Inflammatory macrophage treated with lipopolysaccharide for 1 hour (primary cell): ENCODE measurements at places on chromosomes 2 and 18.

DNA sequence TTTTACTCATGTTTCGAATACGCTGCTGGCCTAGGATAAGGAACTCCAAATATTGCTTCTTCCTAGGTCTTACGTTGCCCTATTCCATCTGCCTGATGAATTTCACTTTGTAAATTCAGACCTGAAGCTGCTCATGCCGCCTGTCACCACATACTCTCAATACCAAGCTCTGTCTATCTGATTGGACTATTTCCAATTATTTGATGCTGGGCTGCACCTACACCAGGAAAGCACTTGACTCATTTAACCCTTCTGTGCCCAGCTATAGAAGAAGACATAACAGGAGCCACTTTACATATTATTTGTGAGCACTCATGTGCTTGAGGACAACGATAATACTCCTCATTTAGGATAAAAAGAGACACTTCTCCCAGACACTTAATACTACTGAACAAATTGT, 1293.9 kb upstream of the LRRTM1 start:
- no peak for DNase-seq

- DNase-seq = no peak
These were observed 240.4 kb downstream of the IKZF2 start for GRCh38 chr2:212911011-212911410.

DNA sequence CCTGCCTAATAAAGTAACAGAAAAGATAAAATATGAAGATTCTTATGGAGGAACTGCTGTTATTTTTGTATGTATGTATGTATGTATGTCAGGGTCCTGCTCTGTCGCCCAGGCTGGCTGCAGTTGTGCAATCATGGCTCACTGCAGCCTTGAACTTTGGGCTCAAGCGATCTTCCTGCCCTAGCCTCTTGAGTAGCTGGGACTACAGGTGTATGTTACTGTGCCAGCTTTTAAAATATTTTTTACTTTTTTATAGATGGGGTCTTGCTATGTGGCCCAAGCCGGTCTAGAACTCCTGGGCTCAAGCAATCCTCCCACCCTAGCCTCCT, 26.7 kb downstream of the ANKRD29 start:
- no peak for DNase-seq

GRCh38 chr18:35971661-35972196, 750 bp upstream of the RMP24 start:
- DNase-seq = no peak

- no peak for DNase-seq
These were observed 347.5 kb downstream of the METTL4 start for GRCh38 chr18:2223849-2224248.

GRCh38 chr2:15096873-15097272, 464.3 kb downstream of the NBAS start:
- no peak for DNase-seq

DNA sequence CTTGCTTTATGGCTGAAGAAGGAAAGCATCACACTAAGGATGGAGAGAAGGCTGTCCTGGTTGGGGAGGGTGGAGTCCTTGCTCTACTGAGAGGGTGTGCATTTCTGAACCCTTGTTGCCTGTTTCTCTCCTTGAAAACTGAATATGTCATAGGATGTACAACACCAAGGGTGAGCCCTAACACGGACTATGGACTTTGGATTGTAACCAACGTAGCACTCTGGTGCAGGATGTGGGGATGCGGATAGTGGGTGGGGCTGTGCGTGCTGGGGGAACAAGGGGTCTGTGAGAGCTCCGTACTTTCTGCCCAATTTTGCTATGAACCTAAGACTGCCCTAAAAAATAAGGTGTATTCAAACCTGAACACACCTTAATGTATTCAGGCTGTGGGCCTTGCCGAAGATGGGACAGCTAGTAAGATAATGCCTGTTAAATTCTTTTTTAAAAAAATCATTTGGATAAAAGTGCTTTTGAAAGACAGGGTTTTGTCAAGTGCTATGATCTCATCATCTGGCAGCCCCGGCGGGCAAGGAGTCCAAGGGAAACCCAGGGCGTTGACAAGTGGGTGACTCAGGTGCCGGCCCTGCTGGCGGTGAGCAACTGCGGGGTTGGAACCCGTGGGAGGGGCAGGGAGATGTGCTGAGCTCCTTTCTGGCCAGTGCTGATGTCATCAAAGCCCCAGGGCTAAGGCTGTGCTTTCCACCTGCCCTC, 54.0 kb downstream of the GATA6 start:
- DNase-seq = no peak

- DNase-seq = no peak
These were observed 336.7 kb upstream of the CNTNAP5 start for GRCh38 chr2:123688231-123688940.

- peak; percentile 57 for DNase-seq
These were observed 204.6 kb upstream of the TNP1 start for GRCh38 chr2:217064234-217065011.

GRCh38 chr2:217510771-217511291, 492.0 kb downstream of the TNS1 start:
- DNase-seq = peak; percentile 43

DNA sequence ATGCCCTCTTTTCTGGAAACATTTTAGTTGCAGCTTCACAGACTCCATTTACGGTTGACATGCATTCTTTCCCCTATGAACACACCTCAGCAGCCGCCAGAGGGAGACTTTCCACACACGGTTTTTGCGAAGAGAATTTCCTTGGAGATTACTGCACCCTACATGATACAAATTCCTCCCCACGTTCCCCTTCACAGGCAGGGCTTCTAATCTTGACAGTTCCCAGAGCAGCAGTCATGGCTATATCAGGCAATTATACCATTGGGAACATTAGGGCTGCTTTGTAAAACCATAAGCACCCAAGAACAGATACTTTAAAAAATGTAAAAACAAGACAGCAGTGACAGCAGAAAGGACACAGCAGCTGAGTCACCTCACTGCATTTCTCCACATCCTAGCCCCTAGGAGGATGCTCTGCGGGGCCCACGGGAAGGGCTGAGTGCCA, 253.8 kb downstream of the TGIF1 start:
- peak; percentile 42 for DNase-seq

DNA sequence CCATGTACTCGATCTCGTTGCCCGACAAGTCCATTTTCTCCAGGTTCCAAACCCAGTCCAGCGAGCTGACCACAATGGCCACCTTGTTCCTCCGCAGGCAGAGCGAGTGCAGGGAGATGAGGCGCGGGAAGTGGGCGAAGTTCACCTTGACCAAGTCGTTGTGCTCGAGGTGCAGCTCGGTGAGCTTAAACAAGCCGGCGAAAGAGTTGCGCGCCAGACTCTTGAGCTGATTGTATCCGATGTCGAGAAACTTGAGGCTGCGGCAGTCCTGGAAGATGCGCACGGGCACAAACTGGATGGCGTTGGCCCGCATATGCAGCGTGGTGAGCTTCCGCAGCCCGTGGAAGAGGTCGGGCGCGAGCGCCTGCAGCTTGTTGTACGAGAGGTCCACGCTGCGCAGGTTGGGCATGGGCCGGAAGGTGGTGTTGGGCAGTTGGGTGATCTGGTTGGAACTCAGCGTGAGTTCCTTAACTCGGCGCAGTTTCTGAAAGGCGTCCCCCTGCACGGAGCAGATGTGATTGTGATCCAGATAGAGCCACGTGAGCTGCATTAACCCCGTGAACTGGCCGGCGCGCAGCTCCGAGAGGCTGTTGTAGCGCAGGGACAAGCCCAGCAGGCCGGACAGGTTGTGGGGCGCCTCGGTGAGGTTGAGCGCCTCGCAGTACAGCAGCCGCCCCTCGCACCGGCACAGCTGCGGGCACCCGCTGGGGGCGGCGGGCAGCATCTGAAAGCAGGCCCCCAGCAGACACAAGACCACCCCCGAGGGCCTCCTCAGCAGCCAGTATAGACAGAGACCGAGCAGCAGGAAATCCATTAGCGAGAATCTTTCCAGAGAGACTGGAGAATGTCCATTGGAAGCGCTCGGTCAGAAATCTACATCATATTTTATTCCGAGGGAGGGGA, 1.3 kb downstream of the LRRTM1 start:
- DNase-seq = no peak

- no peak for DNase-seq
These were observed 45.3 kb upstream of the PXDN start for GRCh38 chr2:1789610-1790009.

GRCh38 chr2:1715184-1716013, 28.9 kb downstream of the PXDN start:
- DNase-seq = no peak

DNA sequence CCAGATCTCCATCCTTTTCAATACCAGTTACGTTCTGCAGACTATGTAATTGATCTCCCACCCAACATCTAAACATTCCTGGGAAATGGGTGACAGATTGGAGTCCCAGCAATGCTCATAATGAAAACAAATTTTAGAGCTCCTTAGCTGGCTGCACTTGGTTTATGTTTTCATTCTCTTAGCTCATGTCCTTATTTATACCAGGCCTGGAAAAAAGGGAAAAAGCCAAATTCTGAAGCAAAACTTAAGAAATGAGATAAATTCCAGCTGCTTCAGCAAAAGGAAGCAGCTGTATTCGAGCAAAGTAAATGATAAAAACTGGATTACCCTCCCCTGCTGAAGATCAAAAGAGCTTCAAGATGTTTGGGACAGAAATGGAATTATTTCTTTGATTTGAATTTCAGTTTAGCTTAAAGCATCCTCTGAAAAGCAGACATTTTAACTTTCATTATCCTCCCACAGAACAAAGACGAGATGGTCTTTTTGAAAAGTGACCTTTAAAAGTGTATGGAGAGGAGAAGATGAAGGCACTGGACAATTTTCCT, 196.5 kb upstream of the THUMPD2 start:
- DNase-seq = no peak

- no peak for DNase-seq
These were observed 435.2 kb downstream of the ARHGAP15 start for GRCh38 chr2:143564419-143564818.

DNA sequence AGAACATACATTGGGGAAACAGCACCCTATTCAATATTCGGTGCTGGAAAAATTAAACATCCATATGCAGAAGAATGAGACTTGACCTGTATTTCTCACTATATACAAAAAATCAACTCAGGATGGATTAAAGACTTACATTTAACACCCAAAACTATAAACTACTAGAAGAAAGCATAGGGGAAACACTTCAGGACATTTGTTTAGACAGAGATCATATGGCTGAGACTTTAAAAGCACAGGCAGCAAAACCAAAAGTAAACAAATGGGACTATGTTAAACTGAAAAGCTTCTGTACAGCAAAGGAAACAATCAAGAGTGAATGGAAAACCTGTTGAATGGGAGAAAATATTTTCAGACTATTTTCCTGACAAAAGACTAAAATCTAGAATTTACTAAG, 1694.1 kb upstream of the CELF4 start:
- no peak for DNase-seq

DNA sequence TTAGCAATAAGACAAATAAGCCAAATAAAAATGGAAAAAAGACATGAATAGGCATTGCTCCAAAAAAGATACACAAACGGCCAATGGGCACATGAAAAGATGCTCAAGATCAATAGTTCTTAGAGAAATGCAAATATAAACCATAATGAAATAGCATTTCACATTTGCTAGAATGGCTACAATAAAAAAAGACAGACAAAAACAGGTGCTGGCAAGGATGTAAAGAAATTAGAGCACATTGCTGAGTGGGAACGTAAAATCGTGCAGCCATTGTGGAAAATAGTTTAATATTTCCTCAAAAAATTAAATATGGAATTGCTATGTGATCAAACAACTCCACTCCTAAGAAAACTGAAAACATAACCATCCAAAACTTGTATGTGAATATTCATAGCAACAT, 160.0 kb upstream of the SPATS2L start:
- no peak for DNase-seq

DNA sequence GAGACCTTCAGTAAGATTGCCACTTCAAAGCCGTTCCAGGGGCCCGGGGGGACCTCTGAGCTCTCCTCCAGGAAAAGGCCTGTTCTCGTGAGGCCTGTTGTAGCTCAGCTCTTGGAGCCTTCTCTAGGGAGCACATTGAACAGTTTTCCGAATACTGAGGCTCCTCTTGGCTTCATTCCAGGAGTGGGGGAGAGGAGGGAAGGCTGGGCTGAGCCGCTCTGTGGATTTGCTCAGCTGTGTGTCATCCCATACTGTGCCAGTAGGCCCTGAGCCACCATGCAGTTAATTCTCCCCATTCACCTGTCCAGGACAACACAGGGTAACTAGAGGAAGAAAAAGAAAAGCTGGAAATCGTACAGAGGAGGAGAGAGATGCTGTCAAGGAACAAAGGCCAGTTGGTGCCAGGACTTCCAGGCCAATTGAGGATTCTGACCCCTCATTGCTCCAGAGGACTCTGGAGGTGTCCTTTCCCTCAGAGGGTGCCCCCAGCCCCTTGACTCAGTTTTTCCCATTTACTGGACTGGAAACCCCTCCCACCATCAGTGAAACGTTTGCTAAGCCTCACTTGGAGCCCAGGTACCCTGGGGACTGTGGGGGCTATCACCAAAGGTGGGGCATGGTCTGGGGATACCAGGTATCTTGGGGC, 41.4 kb downstream of the HS1BP3 start:
- no peak for DNase-seq

DNA sequence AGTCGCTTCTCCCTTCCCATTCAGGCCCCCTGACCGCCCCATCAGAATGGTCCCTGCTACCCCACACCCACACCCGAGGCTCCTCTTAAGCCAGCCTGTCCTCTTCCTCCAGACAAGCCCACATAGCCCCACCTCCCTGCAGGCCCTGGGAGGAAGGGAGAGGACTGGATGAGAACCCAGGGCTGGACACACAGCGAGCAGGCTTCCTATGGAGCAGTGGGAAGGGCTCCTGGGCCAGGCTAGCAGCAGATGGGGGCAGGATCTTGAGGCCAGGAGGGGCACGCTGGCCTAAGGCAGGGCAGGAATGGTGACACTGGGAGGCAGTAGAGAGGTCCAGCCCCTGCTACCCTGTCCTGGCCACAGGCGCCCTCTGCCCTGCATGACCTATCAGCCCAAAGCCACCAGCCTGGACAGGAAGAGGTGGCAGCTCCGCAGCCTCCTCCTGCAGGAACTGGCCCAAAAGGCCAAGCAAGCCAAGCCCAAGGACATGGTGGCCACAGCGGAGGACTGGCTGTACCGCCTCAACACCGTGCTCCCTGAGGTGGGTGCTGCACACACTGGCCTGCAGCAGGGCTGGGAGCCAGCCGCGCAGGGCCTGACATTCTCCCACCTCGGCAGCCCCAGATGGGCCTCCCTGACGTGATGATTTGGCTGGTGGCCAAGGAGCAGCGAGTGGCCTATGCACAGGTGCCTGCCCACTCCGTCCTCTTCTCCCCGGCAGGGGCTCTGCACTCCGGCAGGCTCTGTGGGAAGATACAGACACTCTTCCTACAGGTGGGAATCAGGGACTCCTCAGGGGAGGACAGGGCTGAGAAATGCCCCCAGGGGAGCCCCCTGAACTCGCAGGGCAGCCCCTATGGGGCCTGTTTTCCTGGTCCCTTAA, 43.3 kb downstream of the FER1L5 start:
- no peak for DNase-seq

DNA sequence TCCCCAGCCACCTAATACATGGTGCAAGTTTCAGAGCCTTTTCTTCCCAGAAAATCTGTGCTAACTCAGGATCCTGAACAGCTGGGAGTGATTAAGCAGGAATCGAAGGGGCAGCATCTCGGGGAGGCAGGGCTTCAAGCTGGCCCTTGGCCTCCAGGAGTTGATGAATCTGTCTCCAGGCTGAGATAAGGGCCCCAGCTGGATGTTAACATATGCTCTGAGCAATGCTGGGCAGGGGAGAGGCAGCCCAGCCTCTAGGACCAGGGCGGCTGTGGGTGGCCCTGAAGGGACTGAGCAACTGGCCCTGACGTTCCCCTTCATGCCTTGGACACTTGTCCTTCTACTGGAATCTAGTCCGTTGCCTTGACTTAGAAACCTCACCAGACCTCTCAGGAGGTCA, 84.1 kb upstream of the EPC2 start:
- no peak for DNase-seq
